ENCODE measurements at places on chromosomes 7 and 10. TPM values are rescaled to one million over a fixed set of nuclear protein-coding genes. Genes with fewer than 3 reads are reported as not detected.

Gene FFAR4
- total RNA-seq = not detected

Gene SFRP4
- not detected for total RNA-seq

- H3K36me3 ChIP-seq = peaks cover 14% of the 10 kb centered on the region
- no peak for DNase-seq
- no peak overlapping the region for H3K27ac ChIP-seq
- peaks cover 17% of the 10 kb centered on the region for H3K4me1 ChIP-seq
- no peak overlapping the region for H3K4me3 ChIP-seq
These were observed 35.8 kb downstream of the GBF1 start for GRCh38 chr10:102281102-102281487.

DNA sequence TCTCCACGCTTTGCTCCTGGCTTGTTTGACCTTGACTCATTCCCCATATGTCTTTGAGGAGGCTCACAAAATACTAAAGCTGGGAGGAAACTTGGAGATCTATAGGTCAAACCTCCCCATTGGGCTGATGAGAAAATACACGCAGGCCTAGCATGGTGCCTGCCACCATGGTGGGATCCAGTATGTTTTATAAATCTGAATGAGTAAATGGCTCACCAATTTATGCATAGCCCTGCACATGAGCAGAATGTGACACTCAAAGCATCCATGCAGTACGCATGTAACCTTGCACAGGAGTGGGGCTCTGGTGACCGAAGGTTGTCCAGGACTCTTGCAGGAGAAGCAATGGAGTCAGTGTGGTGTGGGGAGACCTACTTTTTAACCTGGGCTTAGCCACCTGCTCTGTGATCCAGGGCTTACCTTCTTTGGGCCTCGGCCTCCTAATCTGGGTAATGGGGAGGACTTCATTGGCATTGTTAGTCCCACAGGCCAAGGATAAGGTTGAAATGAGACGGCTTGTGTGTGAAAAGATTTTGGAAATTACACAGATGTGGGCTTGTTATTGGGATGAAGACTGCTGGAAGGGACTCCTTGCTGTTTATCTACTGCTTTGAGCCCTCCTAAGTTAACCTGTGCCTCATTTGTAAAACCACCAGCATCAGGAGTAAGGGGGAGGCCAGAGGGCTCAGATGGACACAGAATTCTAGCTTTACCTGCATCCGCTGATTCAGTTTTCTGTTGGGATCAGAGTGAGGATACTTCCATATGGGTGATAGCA lies 58.4 kb downstream of the ADCYAP1R1 start:
- H3K4me3 ChIP-seq = no peak overlapping the region
- DNase-seq = no peak
- no peaks in the 10 kb centered on the region for H3K27me3 ChIP-seq
- no peaks in the 10 kb centered on the region for H3K4me1 ChIP-seq
- H3K27ac ChIP-seq = no peak overlapping the region
- no peaks in the 10 kb centered on the region for H3K36me3 ChIP-seq

Gene PTPRZ1
- total RNA-seq = 0.04 TPM

DNA sequence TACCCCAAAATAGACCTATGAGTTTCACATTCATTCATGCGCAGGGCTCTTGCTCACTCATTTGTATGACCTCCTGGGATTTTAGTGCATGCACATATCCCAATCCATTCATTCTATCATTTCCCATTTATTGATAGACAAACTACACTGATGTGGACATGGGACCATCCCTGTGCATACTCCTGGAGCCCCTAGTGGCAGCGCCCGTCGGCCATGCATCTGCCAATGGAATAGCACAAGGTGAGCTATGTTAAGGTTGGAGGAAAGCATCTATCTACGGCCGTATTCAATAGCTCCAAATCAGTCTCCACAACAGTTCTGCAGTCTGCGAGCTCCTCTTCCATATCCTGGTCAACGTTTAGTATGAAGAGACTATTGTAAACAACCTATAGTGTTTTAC lies 31.7 kb upstream of the FIGNL1 start:
- H3K4me1 ChIP-seq = peaks cover 6% of the 10 kb centered on the region
- no peak for DNase-seq
- H3K27ac ChIP-seq = no peak overlapping the region
- no peaks in the 10 kb centered on the region for H3K36me3 ChIP-seq
- H3K4me3 ChIP-seq = no peak overlapping the region

GRCh38 chr10:70437721-70438120 lies 3.8 kb downstream of the NODAL start:
- no peaks in the 10 kb centered on the region for H3K36me3 ChIP-seq
- H3K4me1 ChIP-seq = peaks cover 19% of the 10 kb centered on the region
- no peak overlapping the region for H3K4me3 ChIP-seq
- peaks cover 53% of the 10 kb centered on the region for H3K27me3 ChIP-seq

DNA sequence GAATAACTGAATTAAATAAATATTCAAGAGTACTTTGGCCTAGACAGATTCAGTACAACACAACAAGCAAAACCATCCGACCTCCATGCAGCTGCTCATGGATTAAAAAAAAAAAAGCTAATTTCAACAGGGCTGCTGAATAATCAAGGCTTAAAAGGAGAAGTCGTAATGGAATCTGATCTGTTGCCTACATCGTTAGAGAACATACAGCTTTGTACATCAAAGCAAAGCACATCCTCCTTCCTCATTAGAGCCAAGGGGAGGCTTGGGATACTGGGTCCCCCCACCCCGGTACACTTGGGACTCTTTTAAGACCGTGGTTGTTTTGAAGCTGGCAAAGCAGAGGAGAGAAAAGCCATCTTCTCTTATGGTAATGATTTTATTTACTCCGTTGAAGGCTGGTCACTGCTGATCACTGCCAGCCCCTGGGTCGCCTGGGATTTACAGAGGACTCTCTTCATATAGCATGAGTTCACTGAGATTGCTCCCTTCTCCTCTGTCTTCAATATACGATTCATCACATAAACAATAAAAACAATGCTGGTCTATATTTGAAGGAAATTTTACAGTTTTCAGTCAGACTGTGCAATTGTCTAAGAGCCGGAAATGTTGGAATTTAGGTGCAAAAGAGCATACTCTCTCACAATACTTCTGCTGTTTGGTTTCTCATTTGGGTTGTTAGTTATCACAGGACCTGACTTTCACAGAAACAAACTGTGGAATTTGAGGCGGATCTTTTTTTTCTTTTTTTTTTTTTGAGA lies 148.8 kb downstream of the FAM107B start:
- no peak for DNase-seq
- no peaks in the 10 kb centered on the region for H3K4me1 ChIP-seq
- no peaks in the 10 kb centered on the region for H3K27me3 ChIP-seq

Gene GBX1
- not detected for total RNA-seq

GRCh38 chr10:71159892-71160291 lies 52.5 kb upstream of the UNC5B start:
- peaks cover 10% of the 10 kb centered on the region for H3K4me1 ChIP-seq
- peak; percentile 23 for DNase-seq
- peaks cover 6% of the 10 kb centered on the region for H3K27me3 ChIP-seq
- no peaks in the 10 kb centered on the region for H3K36me3 ChIP-seq
- H3K27ac ChIP-seq = no peak overlapping the region

- no peak for DNase-seq
- peaks cover 23% of the 10 kb centered on the region for H3K36me3 ChIP-seq
- H3K4me3 ChIP-seq = no peak overlapping the region
- H3K4me1 ChIP-seq = peaks cover 10% of the 10 kb centered on the region
These were observed 100.9 kb downstream of the PHTF2 start for GRCh38 chr7:77899516-77899915.

Gene GPR85
- 4.6 TPM for total RNA-seq

DNA sequence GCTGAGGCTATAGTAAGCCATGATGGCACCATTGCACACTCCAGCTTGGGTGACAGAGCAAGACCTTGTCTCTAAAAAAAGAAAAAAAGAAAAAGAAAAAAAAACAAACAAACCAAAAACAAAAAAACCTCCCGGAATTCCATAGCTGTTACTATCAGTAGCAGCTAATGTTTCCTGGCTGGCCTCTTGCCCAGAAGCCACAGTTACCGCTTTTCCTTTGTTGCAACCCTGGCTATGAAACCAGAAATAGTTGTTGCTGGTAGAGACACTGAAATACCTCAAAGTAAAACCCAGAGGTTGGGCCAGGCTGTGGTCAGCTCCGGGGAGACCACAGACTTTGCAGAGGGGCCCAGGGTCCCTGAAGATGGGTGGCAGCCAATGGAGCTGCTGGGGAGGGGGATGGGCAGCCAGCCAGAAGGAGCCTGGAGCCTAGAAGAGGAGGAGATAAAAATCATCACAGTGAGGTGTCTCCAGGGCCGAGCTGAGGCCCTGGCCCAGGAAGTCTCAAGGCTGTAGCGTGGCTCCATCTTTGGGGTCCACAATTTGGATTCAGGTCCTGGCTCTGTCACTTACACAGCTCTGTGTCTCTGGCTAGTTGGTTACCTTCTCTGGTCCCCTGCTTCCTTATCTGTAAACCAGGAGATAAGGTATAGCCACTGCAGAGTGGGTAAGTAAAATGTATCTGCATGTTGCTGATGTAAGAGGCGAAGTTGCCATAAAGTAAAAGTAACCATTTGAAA lies 3.4 kb upstream of the CHST12 start:
- H3K27me3 ChIP-seq = no peaks in the 10 kb centered on the region
- 0 out of 2 replicates have a peak overlapping the region, but pooled peaks have one; percentile 5 for H3K4me3 ChIP-seq
- DNase-seq = peak; percentile 46
- no peaks in the 10 kb centered on the region for H3K36me3 ChIP-seq

DNA sequence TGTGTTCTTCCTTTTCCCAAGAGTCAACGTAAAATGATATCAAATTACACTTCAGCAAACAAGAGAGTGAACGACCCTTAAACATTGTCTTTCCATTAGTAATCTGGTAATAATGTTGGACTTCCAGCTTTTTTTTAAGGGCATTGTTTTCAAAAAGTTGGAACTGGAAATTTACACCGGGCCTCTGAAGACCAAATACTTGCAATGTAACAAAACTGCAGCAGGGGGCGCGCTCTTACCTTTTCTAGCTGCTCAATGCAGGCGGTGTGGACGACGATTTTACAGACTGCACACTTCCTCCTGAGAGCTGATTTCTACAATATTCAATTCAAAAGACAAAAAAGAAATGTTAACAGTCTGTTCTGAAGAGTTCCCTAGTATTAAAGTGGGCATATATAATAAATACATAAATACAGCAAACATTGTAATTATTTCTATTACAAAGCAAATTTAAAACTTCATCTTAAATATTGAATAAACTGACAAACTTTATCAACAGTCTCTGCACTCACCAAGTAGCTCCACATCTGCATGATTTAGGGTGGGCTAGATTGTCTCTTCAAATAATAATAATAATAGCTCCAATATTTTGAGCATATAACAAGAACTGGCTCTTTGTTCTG lies 190.4 kb downstream of the DGKI start:
- no peak overlapping the region for H3K4me3 ChIP-seq
- no peaks in the 10 kb centered on the region for H3K36me3 ChIP-seq
- H3K27me3 ChIP-seq = peaks cover 20% of the 10 kb centered on the region
- DNase-seq = peak; percentile 72
- no peak overlapping the region for H3K27ac ChIP-seq

DNA sequence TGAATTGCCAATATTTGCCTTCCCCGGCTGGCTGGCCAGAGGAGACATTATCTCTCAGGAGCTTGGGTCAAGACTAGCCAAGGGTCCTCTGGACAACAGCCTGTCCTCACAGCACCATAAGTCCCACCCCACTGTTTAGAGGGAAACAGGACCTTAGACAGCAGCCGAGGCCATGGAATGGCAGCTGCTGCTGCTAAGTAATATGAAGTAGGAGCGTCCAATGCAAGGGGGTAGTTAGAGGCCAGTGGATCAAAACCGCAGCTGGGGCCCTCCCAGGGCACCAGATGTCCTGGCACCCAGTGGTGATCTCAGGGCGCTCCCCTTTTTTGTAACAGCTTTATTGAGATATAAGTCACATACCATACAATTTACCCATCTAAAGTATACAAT lies 12.9 kb upstream of the KCP start:
- peaks cover 66% of the 10 kb centered on the region for H3K27me3 ChIP-seq
- no peak for DNase-seq
- H3K27ac ChIP-seq = no peak overlapping the region
- H3K36me3 ChIP-seq = no peaks in the 10 kb centered on the region
- no peak overlapping the region for H3K4me3 ChIP-seq

DNA sequence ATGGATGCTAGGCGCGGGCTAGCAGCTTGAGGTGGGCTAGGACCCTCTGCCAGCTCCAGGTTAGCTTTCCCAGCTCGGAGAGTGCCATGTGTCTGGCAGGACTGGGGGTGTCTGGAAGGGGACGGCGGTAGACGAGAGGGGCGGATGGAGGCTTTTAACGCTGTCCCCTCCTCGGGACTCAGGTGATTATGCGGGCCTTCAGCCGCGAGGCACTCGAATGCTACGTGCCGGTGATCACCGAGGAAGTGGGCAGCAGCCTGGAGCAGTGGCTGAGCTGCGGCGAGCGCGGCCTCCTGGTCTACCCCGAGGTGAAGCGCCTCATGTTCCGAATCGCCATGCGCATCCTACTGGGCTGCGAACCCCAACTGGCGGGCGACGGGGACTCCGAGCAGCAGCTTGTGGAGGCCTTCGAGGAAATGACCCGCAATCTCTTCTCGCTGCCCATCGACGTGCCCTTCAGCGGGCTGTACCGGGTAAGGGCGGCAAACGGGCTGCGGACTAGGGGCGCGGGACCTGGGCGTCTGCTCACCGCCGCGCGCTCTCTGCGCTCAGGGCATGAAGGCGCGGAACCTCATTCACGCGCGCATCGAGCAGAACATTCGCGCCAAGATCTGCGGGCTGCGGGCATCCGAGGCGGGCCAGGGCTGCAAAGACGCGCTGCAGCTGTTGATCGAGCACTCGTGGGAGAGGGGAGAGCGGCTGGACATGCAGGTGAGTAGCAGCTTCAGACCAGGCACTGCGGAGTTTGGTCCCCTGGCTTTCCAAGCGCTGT lies 1.1 kb downstream of the CYP26A1 start:
- H3K27ac ChIP-seq = no peak overlapping the region
- H3K4me1 ChIP-seq = peaks cover 50% of the 10 kb centered on the region
- H3K36me3 ChIP-seq = no peaks in the 10 kb centered on the region

DNA sequence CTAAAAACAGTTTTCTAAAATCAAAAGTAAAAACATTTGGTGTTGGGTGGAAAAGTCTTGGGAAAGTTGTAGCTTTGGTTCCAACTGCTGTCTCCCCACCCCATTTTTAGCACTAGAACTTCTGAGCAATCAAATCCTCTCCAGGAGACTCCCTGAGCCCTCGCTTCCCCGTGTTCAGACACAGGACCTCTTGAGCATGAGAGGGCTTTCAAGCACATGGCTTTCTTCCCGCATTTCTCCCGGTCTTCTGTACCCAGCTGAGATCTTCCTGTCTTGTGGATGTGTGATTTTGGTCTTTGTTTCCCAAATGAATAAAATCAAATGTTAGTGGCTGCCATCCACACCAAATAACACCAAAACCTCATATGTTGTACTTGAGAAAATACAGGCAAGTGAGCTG lies 5.0 kb downstream of the CXCL12 start:
- H3K27ac ChIP-seq = no peak overlapping the region
- H3K27me3 ChIP-seq = peaks cover 66% of the 10 kb centered on the region
- H3K36me3 ChIP-seq = no peaks in the 10 kb centered on the region

DNA sequence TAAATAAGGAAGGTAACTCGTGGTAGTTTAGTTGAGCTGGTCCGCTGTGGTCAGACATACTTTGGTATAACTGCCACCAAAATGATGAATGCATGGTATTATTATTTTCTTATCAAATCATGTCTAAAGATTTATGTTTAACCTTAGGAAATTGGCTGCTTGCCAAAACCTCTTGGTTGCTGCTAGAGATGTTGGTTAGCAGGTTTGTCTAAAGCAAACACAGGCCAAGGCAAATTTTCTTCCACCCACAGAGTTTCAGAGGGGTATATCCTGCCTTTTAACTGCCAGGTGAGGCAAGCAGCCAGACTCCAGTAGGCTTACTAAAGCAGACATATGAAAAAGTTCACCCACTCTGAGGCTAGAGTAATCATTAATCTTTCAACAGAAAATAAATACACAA lies 101.4 kb downstream of the SEMA3E start:
- DNase-seq = no peak
- no peaks in the 10 kb centered on the region for H3K4me1 ChIP-seq
- no peaks in the 10 kb centered on the region for H3K27me3 ChIP-seq
- no peaks in the 10 kb centered on the region for H3K36me3 ChIP-seq
- H3K27ac ChIP-seq = no peak overlapping the region
